Astrocyte of the hippocampus (primary cell): ENCODE measurements at places on chromosomes 11 and 22.
A peak's percentile ranks its signal among the peaks of the same experiment; 100 is the strongest.

DNA sequence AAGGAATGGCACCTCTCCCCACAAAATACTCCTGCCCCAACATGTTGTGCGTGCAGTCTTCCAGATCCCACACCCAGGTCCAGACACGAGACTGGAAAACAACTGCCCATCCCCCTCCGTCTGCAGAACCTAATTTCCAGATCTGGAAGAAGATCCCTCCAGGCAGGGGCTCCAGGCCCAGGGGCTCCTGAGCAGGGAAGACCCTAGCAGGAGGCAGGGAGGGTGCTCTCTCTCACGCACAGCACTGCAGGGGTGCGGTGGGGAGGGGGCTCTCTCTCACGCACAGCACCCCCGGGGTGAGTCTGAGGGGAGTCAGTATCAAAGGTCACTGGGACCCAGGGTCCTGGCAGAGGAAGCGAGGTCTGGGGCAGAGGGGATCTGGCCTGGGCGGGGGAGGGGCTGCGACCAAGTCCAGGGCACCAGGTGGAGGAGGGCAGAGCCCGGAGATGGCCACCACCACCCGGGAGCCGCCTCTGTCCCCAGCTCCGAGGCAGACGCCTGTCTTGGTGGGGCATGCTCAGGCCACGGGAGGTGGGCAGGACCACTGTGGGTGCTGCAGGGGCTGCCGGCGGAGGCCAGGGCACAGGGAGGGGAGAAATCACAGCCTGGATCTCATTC is 1.7 kb downstream of the MLC1 start:
- no peak for DNase-seq

- peak; percentile 68 for DNase-seq
These were observed 549.3 kb downstream of the OPCML start for GRCh38 chr11:132982772-132983640.

GRCh38 chr22:38249803-38250642 is 22.8 kb downstream of the TMEM184B start:
- no peak for DNase-seq

GRCh38 chr11:134074766-134075165 is 5.9 kb downstream of the JAM3 start:
- DNase-seq, result no peak

DNA sequence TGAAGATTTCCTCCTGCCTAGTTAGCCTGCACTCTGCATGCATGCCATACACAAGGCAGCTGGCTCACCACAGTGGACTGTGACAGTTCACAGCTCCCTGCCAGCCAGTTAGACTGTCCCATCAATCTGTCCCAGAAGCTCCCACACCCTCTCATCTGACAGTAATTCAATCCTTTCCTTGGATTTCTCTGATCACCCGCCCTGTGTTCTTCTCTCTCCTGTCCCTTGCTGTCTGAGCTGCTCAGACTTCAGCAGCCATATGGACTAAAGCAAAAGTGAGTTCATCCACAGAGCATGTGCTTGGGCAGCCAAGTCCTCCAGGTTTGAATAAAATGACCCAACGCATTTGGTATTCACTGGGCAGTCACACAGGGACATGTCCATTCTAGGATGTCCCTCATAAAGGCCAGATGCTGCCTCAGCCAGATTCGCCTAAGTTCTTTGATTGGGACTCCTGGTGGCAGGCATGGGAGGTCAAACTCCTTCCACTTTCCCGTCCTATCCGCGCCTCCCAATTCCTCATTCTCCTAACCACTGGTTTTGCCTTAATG is 54.5 kb upstream of the ZBTB44 start:
- DNase-seq, result no peak

DNA sequence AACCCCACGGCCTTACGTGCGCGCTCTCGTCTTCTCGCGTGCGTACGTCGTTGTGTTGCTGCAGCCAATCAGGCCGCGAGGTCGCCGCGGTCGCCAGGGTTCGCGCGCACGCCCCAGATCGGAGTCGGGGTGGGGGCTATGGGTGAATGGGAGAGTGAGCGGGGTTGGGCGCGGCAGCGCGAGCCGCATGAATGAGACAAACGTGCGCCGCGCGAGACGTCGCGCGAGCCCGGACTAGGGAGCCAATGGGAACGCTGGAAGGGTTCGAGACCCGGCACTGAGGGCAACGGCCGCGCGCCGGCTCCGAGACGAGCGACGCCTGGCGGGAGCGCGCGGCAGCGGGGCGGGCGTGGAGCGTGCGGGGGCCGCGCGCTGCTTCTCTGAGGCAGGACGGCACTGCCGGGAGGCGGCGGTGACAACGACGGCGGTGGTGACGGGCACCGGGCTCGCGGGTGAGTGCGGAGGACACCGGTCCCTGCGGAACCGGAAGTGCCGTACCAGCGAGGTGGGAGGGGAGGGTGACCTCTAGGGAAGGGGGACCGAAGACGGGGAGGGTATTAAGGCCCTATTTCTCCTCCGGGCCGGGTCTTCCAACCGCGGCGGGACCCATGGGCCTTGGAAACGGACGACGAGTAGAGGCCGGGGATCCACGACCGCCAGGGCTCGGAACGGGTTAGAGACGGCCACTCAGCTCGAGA is at the start of gene ZDHHC5:
ZDHHC5 (plus strand) TSS at position 379 of the 698 bp plus-strand sequence. CDS start 4,977 bp downstream, outside the sequence.
- DNase-seq, result peak; percentile 100

- DNase-seq, result no peak
These were observed 228.2 kb downstream of the TMEM135 start for GRCh38 chr11:87265979-87266378.

DNA sequence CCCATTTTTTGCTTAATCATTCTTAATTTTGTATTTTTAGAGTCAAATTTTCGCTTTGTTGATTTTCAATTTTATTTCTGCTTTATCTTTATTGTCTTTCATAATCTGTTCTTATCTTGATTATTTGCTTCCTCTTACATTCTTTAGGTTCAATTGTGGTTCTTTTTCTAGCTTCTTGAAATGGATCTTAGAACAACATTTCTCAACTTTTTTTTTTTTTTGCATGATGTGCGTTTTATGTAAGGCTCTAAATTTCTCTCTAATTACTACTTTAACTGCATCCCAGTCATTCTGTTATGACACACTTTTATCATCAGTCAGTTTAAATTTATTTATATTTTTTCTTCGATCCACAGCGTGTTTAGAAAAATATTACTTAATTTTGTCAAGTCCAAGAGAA is 65.2 kb upstream of the PARVA start:
- DNase-seq, result no peak

- peak; percentile 15 for DNase-seq
These were observed 46.1 kb upstream of the OR4B1 start for GRCh38 chr11:48170241-48171233.

- DNase-seq, result no peak
These were observed 2.6 kb downstream of the BAIAP2L2 start for GRCh38 chr22:38107692-38108515.

GRCh38 chr11:76005756-76006155 is 190.7 kb downstream of the UVRAG start:
- no peak for DNase-seq

GRCh38 chr22:30521368-30522156 is 16.1 kb upstream of the SEC14L4 start:
- no peak for DNase-seq

- peak; percentile 47 for DNase-seq
These were observed 185.7 kb downstream of the BLID start for GRCh38 chr11:121930004-121930965.

DNA sequence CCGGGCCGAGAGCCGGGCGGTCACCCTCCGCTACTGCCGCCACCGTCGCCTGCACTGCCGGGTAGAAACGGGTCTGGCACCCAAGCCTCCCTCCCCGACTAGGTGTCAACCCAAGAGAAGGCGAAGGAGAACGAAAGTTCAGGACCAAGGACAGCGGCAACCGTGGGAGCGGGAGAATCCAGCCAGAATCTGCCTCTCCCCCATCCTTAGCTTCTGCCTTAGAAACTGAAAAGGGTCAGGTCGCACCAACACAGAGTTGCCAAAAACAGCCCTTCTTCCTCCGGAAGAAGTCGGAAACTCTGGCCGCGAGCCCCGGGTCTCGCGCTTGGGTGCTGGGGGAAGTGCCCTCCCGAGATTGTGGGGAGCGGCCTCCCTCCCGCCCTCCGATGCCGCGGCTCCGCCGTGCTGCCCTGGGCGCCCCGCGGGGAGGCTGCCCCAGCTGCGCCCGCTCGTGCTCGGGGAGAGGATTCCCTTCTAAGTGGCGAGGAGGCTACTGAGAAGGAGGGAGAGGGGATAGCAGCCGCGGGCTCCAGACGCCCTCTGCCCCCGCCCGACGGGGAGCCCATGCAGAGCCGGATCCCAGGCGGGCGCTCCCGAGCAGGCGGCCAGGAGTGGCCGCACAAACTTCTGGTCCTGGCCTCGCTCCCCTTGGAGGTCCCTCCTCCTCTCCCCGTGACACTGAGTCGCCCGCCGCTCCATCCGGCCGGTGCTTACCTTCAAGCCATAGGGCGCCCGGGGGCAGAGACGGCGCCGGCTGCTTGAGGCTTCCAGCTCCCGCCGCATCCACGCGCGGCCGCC is 637 bp downstream of the DRD2 start:
- DNase-seq, result peak; percentile 95

DNA sequence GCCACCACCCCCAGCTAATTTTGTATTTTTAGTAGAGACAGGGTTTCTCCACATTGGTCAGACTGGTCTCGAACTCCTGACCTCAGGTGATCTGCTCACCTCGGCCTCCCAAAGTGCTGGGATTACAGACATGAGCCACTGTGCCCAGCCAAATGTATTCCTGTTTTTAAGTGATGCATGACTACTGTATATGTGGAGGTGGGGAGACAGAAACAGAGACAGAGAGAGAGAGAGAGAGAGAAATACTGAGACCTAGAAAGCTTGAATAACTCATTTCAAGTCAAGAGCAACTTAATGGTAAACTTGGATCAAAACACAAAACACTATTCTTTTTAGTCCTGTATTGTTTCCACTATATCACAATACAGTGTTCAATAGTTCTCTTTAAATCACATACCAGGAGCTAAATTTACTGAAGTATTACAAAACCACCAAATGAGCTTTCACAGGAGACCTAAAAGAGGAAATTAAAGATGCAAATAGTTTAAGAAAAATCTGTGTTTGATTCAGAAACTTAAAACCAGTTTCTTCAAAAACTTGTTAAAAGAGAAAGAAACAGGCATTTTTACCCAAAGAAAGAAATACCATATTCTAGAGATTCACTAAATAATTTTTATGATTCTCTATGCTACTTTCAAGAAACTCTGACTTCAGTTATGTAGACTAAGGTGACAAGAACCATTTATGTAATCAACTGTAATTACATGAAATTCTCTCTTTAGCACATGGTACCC is 188.7 kb downstream of the ETS1 start:
- DNase-seq, result no peak

GRCh38 chr11:126129727-126130671 is 67.3 kb upstream of the CDON start:
- no peak for DNase-seq

- no peak for DNase-seq
These were observed 14.7 kb upstream of the CHRNA10 start for GRCh38 chr11:3685923-3686322.

GRCh38 chr11:101863361-101863760 is 51.4 kb upstream of the CEP126 start:
- DNase-seq, result peak; percentile 85

DNA sequence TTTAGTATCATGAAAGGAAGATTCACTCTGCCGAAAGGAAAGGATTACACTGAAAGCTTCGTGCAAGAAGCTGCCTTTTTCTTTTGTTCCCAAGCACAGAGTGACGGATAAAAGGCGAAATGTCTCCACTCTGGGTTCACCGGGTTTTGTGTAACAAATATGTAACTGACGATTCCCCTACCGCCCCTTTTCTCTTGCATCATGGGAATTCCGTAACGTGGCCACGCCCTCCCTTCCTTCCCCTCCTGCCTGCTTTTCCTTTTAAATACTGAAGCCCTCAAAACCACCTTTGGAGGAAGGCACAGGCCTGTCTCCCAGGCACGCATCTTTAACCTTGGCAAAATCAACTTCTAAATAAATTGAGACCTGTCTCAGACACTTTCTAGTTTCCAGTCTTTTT is 16.4 kb upstream of the TESMIN start:
- no peak for DNase-seq

DNA sequence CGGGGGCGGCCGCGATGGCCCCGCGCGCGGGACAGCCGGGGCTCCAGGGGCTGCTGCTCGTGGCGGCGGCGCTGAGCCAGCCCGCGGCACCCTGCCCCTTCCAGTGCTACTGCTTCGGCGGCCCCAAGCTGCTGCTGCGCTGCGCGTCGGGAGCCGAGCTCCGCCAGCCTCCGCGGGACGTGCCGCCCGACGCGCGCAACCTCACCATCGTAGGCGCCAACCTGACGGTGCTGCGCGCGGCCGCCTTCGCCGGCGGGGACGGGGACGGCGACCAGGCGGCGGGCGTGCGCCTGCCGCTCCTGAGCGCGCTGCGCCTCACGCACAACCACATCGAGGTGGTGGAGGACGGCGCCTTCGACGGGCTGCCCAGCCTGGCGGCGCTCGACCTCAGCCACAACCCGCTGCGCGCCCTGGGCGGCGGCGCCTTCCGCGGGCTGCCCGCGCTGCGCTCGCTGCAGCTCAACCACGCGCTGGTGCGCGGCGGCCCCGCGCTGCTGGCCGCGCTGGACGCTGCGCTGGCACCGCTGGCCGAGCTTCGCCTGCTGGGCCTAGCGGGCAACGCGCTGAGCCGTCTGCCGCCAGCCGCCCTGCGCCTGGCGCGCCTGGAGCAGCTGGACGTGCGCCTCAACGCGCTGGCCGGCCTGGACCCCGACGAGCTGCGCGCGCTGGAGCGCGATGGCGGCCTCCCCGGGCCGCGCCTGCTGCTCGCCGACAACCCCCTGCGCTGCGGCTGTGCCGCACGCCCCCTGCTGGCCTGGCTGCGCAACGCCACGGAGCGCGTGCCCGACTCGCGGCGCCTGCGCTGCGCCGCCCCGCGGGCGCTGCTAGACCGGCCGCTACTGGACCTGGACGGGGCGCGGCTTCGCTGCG is 697 bp downstream of the TPBGL start:
- peak; percentile 97 for DNase-seq

GRCh38 chr22:24523873-24524272 is 28.7 kb downstream of the UPB1 start:
- peak; percentile 48 for DNase-seq

GRCh38 chr11:22957786-22958185 is 97.5 kb upstream of the CCDC179 start:
- no peak for DNase-seq

DNA sequence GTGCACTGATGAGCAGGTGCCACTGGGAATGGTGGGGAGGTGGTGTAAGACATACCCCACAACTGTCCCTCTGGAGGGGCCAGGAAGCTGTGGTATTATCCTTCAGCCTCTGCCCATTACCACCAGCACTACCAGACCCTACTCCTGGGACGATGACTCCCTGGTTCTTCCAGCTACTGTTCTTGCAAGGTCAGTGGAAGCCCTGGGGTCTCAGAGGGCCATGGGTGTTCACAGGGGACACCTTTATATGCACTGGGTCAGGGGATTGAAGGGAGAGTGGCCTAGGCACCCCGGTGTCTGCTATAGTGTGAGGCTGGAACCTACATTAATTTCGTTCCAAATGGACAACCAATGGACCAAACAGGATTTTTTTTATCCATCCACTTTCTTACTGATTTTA is 102.1 kb downstream of the RPS6KA4 start:
- no peak for DNase-seq

DNA sequence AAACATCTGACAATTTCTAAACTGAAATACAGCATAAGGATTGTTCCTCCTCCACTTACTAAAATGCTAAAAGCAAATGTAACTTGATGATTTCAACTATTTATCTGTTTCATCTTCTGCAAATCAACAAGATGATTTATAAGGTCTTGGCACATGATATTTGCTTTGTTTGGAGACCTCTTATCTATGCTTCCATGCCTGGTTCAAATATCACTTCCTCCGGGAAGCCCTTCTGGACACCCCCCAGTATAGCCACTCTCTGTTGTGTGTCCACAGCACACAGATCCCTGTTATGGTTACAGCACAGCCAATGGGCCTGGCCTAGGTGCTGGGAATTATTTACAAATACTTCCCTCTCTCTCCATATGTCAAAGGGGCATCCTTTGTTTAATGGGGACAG is 114.8 kb downstream of the C11orf58 start:
- DNase-seq, result no peak

GRCh38 chr11:8290081-8290810 is 26.6 kb upstream of the LMO1 start:
- DNase-seq, result no peak
